ENCODE measurements at places on chromosomes 5 and 9.

GRCh38 chr5:16546732-16547131, 70.1 kb downstream of the RETREG1 start:
- DNase-seq: no peak

- DNase-seq: no peak
These were observed 327.5 kb downstream of the TMEM232 start for GRCh38 chr5:110398951-110399350.

GRCh38 chr5:93274291-93274690, 306.7 kb downstream of the NR2F1-AS1 start:
- DNase-seq: no peak

GRCh38 chr5:145981589-145982571, 45.5 kb downstream of the SH3RF2 start:
- no peak for DNase-seq

GRCh38 chr9:135310134-135310533, 169.4 kb upstream of the PPP1R26 start:
- no peak for DNase-seq

DNA sequence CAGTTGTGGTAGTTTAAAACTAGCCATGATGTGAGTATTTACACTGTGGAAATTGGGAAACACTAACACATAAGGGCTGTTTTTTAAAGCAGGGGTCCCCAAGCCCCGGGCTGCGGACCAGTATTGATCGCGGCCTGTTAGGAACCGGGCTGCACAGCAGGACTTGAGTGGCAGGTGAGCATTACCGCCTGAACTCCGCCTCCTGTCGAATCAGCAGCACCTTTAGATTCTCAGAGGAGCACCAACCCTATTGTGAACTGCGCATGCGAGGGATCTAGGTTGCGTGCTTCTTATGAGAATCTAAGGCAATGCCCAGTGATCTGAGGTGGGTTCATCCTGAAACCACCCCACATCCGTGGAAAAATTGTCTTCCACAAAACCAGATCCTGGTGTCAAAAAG, 127.8 kb downstream of the PCSK5 start:
- peak; percentile 21 for DNase-seq

DNA sequence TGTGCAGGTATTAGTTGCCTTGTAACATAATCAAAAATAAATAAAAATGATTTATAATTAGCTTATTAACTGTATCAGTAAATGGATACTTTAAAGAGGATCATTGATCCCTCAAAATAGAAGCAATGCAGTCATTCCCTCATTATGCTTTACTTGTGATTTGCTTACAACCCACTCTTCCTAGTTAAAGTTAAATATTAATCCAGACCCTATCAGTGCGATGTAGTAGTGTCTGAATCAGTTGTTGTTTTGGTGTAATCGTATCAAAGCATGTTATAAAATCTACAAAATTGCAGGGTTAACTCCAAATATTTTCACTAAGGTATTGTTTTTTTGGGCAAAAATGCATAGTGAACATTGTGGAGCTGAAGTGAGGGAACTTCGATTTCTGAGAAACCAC, 17.6 kb downstream of the TENT4A start:
- no peak for DNase-seq

All from WTC11 (cell line).